Vagina (tissue), 2 donors: ENCODE measurements at places on chromosomes 11 and 22. TPM values are rescaled to one million over a fixed set of nuclear protein-coding genes. Genes with fewer than 3 reads are reported as not detected.
A peak's percentile ranks its signal among the peaks of the same experiment; 100 is the strongest.

DNA sequence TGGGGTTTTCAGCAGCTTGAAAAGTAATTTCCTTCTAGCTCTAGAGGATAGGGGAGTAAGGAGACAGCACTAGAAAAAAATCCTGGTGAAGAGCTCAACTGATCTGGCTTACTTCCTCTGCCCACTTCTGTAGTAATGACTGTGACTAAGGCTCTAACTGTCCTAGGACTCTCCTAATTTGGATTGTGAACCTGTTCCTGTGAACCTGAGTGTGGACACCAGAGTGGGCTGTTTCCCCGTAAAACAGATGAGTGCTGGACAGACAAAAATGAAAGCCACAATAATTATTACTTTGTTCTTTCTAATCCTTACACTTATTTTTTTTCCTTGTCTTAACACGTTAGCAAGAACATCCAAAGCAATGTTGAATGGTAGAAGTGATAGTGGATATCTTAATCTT, 154.1 kb downstream of the AASDHPPT start:
- H3K36me3 ChIP-seq, result no peaks in the 10 kb centered on the region
- no peaks in the 10 kb centered on the region for H3K4me1 ChIP-seq
- no peak for DNase-seq
- H3K27me3 ChIP-seq, result no peaks in the 10 kb centered on the region
- H3K27ac ChIP-seq, result no peak overlapping the region
- H3K4me3 ChIP-seq, result no peak overlapping the region

CENPM gene
- not detected for total RNA-seq

KCNJ4 gene
- total RNA-seq, result not detected

DNA sequence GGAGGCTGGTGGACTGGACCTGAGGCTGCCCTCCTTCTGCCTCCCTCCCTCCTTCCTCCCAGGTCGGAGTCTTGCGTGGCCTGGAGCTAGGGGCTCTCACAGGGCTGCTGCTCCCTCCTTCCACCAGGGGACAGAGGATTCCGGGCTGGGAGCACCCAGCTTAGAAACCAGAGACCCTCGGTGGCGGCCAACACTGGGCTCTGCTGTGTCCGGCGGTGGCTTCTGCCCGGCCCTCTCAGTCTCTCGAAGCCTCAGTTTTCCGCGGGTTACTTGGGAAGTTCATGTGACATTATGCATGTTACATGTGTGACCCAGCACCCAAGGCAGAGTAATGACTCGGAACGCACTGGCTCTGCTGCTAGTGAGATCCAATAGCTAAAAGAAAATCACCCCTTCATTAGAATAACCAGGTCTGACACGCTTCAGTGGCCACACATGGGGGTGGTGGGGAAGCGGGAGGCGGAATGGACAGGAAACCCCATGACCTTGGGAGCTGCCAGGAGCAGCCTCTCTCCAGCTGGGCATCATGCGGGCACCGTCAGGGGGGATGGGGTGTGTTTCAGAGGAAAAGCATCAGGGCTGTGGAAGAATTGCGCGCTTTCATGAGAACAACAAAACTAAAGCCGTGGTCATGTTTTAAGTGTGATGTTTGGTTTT, 5.9 kb upstream of the MRGPRG start:
- H3K27me3 ChIP-seq, result no peaks in the 10 kb centered on the region
- H3K36me3 ChIP-seq, result no peaks in the 10 kb centered on the region
- DNase-seq, result peak; percentile 89
- H3K27ac ChIP-seq, result no peak overlapping the region
- no peak overlapping the region for H3K4me3 ChIP-seq
- H3K4me1 ChIP-seq, result peaks cover 16% of the 10 kb centered on the region

GRCh38 chr22:49215840-49216239, 611.8 kb downstream of the BRD1 start:
- peak; percentile 91 for DNase-seq
- H3K4me1 ChIP-seq, result no peaks in the 10 kb centered on the region
- no peaks in the 10 kb centered on the region for H3K27me3 ChIP-seq

- no peaks in the 10 kb centered on the region for H3K4me1 ChIP-seq
- H3K27me3 ChIP-seq, result no peaks in the 10 kb centered on the region
- no peak overlapping the region for H3K27ac ChIP-seq
- no peak for DNase-seq
Observed at GRCh38 chr11:15280393-15280792, 165.7 kb downstream of the INSC start.

GRCh38 chr11:133136376-133136775, 395.9 kb downstream of the OPCML start:
- no peaks in the 10 kb centered on the region for H3K27me3 ChIP-seq
- no peak overlapping the region for H3K4me3 ChIP-seq
- no peaks in the 10 kb centered on the region for H3K36me3 ChIP-seq
- DNase-seq, result no peak
- H3K4me1 ChIP-seq, result no peaks in the 10 kb centered on the region
- no peak overlapping the region for H3K27ac ChIP-seq

DNA sequence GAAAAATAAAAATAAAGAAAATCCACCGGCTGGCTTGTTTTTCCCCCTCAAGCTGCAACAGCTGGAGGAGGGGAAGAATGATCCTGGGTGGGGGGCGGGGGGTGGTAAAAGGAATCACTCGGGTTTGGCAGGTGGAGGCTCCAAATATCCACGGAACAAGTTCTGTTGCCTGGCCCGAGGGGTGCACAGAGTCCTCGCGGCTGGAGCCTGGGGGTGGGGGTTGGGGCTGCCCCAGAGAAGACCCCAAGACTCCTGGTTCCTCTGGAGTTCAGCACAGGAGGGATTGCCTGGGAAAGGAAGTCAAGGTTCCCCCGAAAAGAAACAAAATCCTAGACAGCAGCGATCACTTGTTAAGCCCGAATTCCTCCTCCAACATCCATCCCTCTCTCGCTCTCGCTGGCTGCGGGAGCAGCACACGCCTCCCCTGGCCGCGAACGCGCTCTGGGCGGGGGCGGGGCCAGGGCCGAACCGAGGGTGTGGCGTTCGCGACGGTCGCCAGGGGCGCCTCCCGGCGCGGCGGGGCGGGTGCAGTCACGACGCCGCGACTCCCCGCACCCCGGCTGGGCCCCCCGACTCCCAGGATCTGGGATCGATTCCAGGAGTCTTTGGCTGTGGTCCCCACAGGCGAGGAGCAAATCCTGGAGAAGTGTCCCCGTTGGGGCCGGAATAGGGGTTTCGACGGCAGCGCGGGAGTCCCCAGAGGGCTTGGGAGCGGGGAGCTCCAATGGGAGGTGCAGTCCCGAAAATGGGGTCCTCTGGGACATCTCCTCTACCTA, at the start of gene KCNA4:
TSS of gene KCNA4 (minus strand) at position 443 of the 776 bp plus-strand sequence. CDS start 4,352 bp downstream, outside the sequence.
- no peak within 1 kb of the TSS for H3K27ac ChIP-seq
- no peak for DNase-seq
- H3K27me3 ChIP-seq, result no peaks in the 10 kb centered on the region
- H3K36me3 ChIP-seq, result no peaks in the 10 kb centered on the region
- peak within 1 kb of the TSS; percentile 33 for H3K4me3 ChIP-seq
- H3K4me1 ChIP-seq, result peaks cover 20% of the 10 kb centered on the region

- no peaks in the 10 kb centered on the region for H3K27me3 ChIP-seq
- H3K36me3 ChIP-seq, result no peaks in the 10 kb centered on the region
- no peak overlapping the region for H3K4me3 ChIP-seq
- DNase-seq, result no peak
Observed at GRCh38 chr11:100757646-100758045, 70.6 kb downstream of the ARHGAP42 start.
